ENCODE measurements at places on chromosomes 2 and 18.

GRCh38 chr2:201254081-201254730 lies 6.1 kb upstream of the CASP8 start:
- no peak for DNase-seq

- no peak for DNase-seq
These were observed 4.2 kb upstream of the CNNM3 start for GRCh38 chr2:96811917-96812316.

DNA sequence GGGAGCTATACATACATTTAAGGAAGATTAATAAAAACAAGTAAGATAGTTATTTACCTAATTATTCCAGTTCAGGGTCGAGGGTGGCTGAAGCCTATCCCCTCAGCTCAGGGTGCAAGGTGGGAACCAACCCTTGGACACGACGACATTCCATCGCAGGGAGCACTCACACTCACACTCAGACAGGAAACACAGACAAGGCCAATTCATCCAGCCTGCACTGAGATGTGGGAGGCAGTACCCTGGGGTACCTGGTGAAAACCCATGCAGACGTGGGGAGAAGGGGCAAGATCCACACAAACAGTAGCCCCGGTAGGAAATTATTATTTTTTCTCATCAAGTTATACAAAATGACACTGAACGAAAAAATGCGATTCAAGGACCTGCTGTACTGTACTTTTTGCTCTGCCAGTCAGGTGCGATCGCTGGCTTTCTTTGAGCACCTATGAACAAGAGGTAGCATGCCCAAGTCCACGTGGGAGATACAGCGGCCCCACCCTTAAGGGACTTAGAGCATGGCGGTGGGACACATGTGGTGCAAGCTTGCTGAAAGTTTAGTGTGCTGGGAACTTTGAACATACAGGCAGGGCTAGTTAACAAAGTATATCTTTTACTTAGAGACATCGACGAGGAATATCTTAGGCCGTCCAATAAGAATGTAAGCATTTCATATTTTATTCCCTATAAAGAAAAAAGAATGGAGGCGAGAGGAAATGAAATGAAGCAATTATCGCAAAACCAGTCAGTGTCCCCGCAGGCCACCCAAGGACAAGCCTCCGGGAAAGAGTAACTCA lies 624 bp downstream of the METTL8 start:
- peak; percentile 72 for DNase-seq

DNA sequence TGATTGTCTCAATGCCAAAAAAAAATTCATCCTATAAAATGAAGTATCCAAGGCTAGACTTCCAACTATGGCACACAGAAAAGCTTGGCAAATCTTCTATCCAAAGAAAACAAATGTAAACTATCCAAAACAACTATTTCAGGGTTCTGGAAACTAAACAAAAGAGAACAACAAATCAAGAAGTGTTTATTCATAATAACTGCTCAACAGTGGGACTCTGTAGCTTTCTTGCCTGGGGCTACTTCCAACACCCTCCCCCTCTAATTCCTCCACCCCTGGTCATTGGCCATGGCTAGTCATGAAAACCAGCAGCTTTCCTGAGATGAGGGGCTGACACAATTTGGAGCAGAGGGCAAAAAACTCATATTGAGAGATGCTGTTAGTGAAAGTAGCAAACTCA lies 107.0 kb downstream of the EXOC6B start:
- no peak for DNase-seq

DNA sequence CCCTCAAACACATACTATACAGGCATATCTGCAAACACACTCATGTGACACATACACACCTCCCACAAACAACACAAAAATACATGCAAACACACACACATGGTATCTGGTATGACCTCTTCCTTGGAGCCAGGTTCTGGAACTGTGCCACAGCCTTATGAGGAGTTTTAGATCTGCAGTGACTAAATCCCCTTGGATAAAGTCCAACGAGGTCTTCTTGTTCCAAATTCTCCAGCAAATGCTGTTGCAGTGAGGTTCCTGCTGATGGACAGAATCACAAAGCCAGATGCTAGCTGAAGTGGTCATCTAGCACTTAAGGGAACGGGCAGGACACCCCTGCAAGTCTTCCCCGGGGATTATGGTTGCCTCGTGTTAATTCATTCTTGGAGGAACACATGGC lies 54.5 kb upstream of the DAPL1 start:
- DNase-seq = no peak

DNA sequence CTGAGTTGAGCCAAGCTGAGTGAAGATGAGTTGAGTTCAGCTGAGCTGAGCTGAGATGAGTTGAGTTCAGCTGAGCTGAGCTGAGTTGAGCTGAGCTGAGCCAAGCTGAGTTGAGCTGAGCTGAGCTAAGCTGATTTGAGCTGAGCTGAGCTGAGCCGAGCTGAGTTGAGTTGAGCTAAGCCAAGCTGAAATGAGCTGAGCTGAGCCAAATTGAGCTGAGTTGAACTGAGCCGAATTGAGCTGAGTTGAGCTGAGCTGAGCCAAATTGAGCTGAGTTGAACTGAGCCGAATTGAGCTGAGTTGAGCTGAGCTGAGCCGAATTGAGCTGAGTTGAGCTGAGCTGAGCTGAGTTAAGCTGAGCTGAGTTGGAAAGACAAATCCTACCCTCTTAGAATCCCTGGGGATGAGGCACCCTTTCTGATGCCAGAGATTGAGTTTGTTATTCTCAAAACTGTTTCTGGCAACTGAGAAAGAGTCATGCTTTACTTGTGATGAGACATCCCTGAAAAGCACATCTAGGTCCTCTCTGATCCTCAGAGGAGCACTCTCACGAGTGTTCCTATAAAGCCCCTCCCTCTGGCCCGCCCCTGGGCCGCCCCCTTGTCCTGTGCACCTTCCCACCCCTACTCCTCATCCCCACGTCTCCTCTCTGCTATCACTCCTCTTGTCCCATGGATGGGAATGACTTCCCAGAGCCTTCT lies 116.5 kb downstream of the MCFD2 start:
- DNase-seq = no peak

- DNase-seq = no peak
These were observed 36.8 kb upstream of the LCLAT1 start for GRCh38 chr2:30410217-30410616.

DNA sequence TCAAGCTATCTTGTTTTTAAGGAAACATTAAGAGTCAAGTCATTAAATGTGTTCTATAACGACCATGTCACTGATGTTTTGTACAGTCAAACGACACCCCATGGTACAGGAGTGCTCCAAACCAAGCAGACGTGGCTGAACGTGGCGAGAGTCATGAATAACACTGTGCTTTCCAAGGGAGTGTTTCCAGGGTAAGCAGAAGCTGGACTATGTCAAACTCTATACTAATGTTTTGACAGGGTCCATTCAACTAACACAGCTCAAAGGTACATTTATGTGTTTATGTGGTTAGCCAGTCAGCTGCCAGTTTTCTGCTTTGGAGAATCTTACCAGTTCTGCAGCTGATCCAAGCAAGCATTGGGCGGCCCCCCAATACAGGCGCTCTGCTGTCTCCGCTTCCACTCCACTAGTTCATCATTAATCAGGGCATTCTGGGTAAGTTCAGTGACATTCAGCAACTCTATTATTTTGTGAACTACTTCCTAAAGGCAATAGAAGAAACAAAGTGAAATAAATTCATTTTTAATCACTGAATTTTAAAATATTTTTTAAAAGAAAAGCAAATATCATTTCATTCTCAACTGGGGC lies 16.4 kb downstream of the STAT1 start:
- no peak for DNase-seq

GRCh38 chr2:38248707-38249106 lies 128.4 kb downstream of the ATL2 start:
- no peak for DNase-seq

DNA sequence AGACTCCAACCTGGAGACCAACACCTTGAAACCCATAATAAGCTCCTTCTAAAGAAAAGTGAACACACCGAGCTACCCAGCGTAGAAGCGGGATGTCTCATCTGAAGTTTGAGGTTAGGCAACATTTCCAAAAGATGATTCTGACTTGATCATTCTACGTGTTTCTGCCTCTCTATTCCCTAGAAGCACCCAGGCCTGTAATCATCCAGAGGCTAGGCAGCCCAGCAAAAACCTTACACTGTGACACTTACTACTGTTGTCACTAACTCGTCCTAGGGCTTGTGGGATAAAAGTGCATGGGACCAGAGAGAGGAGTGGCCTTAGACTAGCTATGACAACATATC lies 1.4 kb downstream of the ZBTB14 start:
- DNase-seq = no peak

GRCh38 chr2:62934517-62934916 lies 116.1 kb upstream of the OTX1 start:
- DNase-seq = no peak

- DNase-seq = no peak
These were observed 127.7 kb downstream of the RHBDD1 start for GRCh38 chr2:226963528-226963927.
